ENCODE measurements at places on chromosomes 3 and 15.

- DNase-seq: no peak
These were observed 345.9 kb downstream of the PTPRG start for GRCh38 chr3:61907210-61907795.

GRCh38 chr3:139297588-139298311, 46.1 kb upstream of the MRPS22 start:
- DNase-seq: no peak

- DNase-seq: no peak
These were observed 951 bp downstream of the GPR62 start for GRCh38 chr3:51955893-51956770.

DNA sequence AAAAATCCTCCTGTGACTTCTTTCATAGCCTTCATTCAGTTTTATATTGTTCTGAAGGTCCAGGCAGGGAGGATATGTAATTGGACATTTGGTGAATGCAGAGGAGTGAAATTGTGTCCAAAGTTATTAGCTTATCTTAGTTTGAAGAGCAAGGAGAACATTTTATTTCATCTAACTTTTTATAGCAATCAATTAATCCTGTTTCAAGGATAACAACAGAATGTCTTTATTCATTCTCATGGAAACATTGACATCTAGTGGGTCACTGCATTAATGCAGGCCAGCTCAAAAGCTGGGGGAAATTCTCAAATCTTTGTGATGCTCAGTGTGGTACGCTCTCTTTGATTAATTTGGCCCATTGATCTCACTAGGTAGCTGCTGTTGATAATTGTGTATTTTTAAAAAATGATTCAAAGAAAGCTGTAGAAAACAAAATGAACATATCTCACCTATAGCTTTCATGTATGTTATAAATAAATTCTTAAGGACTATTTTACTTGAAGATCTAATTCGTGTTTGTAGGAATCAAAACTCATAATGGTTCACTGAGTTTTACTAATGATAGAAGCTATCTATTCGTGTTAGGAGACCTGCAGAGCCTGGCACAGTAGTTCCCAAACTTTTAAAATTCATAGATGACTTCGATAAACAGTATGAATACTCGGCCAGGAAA, 150.8 kb upstream of the KCNMB2 start:
- DNase-seq: peak; percentile 4

DNA sequence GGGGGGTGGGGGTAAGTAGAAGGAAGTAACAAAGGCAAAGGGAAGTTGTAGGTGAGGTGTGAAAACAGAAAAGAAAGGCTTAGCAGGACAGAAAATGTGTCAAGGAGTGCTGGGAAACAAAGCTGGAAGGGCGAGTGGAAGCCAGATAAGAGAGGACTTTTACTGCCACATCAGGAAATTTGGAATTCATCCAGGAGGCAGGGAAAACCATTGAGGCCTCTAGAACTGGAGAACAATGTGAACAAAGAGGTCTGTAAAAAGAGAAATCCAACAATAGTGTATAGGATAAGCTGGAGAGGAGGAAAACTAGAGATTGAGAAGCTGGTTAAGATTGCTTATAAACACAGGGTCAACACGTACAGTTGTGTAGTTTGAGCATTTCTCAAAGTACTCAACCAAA, 116.6 kb downstream of the NTRK3 start:
- no peak for DNase-seq

- DNase-seq: no peak
These were observed 86.6 kb downstream of the EDEM1 start for GRCh38 chr3:5274091-5274490.

DNA sequence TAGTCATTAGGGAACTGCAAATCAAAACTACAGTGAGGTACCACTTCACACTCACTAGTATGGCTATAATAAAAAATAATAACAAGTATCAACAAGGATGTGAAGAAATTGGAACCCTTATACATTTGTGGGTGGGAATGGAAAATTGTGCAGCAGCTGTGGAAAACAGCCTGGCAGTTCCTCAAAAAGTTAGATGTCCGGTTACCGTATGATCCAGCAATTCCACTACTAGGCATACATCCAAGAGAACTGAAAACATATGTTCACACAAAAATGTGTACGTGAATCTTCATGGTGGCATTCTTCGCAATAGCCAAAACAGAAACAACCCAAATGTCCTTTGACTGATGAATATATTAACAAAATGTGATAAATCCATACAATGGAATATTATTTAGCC, 187.9 kb upstream of the LYSMD4 start:
- no peak for DNase-seq

- DNase-seq: no peak
These were observed 100.4 kb upstream of the SEMA6D start for GRCh38 chr15:47616876-47617275.

DNA sequence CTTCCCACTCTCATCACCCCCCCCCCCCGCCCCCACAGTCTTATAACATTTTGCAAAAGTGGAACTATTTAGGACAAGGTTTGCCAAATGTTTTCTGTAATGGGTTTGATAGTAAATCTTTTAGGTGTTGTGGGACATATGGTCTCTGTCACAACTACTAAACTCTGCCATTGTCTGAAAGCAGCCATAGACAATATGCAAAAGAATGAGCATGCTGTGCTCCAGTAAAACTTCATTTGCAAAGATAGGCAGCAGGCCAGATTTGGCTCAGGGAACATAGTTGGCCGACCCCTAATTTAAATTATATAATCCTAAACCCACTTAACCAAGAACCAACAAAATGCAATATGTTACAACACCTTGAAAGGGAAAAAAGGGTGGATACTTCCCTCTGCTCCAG, 46.4 kb downstream of the TIPARP start:
- DNase-seq: no peak

DNA sequence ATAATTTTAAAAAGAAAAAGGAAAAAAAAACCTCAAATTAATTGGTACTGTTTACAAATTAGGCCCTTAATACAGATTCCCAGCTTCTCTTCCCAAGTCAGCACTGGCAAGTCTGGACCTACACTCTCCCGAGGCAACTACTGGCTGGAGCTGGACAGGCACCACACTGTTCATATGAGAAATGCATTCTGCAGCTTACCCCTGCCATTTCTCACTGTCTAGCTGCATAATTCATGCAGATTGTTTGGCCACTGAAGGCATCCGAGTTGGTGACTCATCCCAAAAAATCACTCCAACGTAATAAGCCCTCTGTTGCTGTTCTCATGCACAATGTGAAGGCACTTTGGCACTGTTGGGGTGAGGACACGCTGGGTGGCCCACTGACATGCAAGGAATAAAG, 45.3 kb downstream of the ROPN1B start:
- no peak for DNase-seq

DNA sequence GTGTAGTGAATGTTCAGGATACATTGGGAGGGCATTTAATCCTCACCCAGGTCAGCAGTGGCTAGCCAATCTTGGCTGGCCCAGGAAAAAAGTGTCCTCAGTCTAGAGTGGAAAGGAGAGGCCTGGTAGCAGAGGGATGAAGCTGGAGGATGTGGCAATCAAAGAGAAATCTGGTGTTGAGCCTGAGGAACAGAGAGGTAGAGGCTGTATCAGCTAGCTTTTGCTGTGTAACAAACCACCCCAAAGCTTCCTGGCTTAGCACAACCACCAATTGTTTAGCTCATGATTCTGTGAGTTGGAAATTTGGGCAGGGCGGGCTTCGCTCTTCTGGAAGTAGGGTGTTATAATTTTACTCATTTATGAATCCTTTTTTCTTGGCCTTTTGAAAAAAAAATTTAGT, 49.8 kb upstream of the PRR23E start:
- no peak for DNase-seq

DNA sequence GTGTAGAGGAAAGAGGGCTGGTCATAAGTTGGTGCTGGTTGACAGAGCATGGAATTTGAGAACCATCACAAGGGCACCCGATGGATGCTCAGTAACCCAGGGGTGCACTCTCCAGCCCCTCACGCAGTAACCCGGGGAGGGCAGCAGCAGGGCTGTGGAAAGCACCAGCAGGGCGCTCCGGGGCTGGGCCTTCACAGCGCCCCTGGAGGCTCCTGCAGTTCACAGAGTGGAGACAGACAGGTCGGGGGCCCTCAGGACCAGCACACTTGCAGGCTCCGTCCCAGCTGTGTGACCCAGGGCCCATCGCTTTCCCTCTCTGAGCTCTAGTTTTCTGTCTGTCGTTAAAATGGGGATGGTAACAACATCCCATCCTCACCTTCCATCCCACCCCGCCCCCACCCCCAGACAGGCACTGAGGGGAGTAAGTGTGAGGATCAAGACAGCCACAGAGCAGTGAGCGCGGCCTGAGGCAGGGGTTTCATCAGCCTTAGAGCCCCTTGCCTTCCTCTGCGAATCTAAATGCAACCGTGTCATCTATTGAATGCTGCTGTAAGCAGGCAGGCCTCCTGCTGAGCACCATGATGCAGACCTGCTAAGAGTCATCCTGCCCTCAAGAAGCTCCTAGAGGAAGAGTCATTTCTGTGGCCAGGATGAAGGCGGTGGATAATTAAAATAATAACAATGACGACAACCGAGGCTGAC, 90.2 kb upstream of the LINGO1 start:
- no peak for DNase-seq

GRCh38 chr3:62238431-62238830, 134.9 kb downstream of the FEZF2 start:
- DNase-seq: no peak

- DNase-seq: no peak
These were observed 123.3 kb upstream of the CMC1 start for GRCh38 chr3:28118087-28118486.

- DNase-seq: no peak
These were observed 184.5 kb downstream of the FNDC3B start for GRCh38 chr3:172223870-172224269.

DNA sequence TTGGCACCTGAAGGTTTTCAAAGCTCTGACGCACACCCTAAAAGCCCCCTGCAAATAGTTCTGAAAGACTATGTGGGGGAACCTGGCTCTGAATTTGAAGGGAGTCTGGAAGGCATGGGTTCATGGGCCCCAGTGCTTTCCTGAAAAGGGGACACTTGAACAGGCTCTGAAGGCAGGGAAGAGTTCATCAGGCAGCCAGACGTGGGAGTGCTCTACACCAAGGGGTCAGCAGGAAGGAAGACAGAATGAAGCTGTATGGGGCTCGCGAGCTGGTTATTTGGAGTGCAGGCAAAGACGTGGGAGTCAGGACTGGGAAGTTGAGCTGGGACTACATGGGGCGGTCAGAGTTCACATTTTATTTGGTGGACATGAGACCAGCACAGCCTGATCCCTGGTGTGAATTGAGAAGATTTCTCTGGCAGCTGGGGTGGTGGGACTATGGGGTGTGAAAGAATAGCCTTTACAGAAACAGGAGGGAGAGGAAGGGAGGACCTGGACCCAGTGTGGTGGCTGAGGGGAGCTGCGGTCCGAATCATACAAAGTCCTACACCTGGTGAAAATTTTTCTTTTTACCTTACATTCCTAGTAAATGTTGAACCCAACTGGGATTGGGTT, 12.6 kb downstream of the ABHD6 start:
- DNase-seq: no peak

DNA sequence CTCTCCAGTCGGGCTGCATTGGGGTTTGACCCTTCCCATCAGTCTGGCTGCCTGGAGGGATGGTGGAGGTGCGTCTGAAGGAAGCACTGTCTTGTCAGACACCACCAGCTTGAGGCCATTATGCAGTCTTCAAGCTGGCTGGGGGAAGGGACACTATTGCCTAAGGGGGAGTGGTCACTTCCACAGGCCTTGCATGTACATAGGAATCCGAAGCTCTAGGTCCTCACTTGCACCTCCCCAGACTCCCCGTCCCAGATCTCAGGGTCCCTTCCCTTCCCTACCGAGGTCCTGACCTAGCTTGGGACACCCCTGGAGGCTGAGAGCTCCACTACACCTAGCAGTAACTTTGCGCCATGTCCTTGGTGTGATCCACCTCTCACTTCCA, 48.6 kb upstream of the KLF13 start:
- DNase-seq: no peak

GRCh38 chr3:168678730-168679129, 583.0 kb upstream of the GOLIM4 start:
- DNase-seq: no peak

GRCh38 chr15:63626955-63627354, 29.8 kb downstream of the FBXL22 start:
- no peak for DNase-seq

DNA sequence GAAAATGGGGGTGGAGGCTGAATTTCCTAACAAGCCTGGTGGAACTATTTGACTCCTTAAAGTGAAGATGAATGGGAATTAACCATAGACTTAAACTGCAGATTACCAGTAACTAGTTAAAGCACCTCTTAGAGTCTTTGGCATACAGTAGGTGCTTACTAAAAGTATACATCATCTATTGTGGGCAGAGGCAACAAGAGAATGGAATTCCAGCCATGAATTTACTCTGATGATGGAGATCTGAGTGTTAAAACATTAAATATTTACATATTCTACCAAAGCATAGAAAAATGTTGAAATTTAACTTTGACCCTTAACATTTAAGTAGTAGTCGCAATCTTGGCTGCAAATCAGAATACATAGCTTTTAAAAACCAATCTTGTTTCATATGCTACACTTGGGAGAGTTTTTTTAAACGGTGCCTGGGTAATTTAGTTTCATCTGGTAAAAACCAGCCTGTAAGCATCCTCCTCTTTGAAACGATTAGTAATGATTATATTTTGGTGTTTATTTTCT, 5.2 kb downstream of the UBA5 start:
- DNase-seq: no peak

DNA sequence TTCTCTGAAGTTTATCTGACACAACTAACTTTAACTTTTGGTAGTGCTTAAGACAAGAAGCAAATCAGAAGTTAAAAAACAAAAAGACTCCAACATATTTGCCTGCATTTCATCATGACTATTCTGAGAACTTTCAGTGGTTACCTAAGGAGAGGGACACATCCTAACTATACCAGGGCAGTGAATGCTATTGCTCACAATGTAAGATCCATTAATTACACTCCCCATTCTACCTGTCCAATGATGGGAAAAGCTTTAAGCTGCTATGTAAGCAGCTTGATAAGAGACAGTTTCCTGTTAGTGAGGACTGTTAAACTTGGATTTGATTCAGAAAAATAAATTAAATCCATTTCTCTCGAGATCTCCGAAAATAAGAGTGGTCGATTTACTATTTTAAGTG, 37.5 kb downstream of the SERPINI1 start:
- no peak for DNase-seq
